Astrocyte of the cerebellum (primary cell): ENCODE measurements at places on chromosomes 2 and 18.

DNA sequence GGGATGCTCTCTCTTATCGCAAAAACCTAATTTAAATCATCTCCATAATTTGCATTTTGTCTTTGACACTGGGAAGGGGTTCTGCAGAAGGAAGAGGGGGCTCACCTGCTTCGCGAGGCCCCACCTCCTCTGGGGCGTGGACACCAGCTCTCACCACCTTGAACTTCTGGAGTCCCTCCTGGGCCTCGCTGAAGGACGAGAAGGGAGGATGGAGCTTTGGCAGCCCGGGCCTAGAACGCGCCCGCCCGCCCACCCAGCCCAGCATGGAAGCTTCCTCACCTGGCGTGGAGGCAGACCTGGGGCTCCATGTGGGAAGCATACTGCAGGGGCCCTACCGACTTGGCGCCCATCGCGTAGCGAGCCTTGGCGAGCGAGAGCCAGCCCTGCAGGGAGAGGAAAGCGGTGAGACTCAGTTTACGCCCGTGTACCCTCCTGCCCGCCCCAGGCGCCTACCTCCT, 1.1 kb upstream of the IMP4 start:
- no peak for DNase-seq

- no peak for DNase-seq
These were observed 70.6 kb upstream of the KLF7 start for GRCh38 chr2:207236156-207236935.

DNA sequence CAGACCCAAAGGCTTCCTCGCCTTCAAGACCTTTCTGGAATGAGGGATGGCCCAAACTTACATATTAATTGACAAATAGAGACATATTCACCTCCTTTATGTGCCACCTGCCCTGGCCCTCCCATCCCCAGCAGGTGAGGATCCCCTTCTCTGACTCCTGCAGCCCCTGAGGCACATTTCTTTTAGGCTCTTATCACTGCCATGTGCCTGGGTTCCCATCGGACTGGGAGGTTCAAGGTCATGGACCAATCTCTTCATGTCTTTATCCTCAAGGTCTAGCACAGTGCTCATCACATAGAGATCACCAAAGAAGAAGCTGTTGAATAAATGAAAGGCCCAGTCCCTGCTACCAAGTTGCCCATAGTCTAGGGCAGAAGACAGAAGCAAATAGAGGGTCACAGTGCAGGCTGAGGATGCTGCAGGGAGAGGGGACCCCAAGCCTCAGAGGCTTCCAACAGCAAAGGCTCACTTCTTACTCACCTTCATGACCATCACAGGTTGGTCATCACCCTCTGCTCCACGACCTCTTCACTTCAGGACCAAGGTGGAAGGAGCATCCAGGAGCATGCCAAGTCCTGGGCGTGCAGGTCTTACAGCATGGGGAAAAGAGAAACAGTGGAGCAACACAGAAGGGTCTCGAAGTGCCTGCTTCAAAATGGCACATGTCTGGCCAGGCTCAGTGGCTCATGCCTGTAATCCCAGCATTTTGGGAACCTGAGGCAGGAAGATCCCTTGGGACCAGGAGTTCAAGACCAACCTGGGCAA, 193.9 kb downstream of the SMAD2 start:
- no peak for DNase-seq

GRCh38 chr2:207787017-207787416, 17.3 kb upstream of the FZD5 start:
- no peak for DNase-seq

DNA sequence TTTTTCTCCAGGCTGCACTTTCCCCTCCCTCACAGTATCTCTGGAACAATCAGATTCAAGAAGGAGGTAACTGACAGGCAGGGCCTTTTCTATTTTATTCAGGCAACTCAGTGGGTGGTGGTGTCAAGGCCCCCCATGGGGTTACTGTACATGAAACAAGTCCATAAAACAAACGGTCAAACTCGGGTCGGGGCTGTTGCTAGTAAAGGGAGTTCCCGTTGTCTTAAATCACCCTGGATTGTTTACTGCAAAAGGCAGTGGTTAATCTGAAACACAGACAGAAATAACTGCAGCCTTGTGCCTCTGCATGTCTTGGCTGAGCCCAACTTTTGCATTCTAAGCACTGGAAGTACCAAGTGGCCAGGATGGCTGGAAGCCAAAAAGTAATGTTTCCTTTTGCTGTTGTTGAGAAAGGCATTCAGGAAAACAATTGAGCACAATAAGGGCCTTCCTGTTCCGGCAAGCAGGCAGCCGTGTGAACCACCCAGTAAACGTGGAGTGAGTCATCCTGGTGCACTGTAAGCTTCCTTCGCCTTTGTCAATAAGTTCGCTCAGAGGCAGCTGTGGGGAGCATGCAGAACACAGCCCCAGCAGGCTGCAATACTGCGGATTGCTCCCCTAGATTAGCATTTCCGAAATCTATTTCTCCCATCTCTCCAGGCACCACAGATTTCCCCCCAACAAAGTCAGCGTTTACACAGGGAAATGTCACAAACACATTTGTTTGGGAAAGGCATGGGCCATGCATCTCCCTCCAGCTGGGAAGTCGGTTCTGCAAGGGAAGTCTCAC, 149.6 kb downstream of the IRS1 start:
- DNase-seq = peak; percentile 99

- no peak for DNase-seq
These were observed 46.5 kb downstream of the FARSB start for GRCh38 chr2:222609381-222609780.

- no peak for DNase-seq
These were observed 163.1 kb downstream of the TTC32 start for GRCh38 chr2:19738707-19739106.
